ENCODE measurements at places on chromosomes 5 and 9.

GRCh38 chr9:124054582-124055227, 43.1 kb downstream of the LHX2 start:
- DNase-seq: no peak

GRCh38 chr9:38015266-38015665, 53.8 kb downstream of the SHB start:
- no peak for DNase-seq

DNA sequence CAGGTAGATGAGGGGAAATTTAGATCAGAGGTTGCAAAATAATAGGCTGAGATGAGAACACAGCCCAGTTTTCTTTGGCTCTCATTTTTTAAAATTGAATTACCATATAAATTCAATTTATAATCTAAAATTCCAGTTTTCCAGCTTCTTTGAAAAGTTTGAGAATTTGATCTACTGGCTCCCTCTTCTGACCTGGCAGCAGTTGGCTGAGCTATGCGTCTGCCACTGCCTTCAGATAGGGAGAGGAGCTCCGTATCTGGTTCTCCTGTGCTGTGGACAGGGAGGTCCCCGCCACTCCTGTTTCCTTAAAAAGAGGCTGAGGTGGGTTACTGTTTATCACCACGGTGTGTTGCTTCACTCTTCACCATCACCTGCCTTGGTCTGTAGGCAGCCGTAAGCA, 103.7 kb downstream of the ARHGAP26 start:
- no peak for DNase-seq

GRCh38 chr9:112555844-112556482, 69.3 kb downstream of the KIAA1958 start:
- DNase-seq: no peak

- DNase-seq: no peak
These were observed 4.5 kb upstream of the CDC42SE2 start for GRCh38 chr5:131259326-131259725.

DNA sequence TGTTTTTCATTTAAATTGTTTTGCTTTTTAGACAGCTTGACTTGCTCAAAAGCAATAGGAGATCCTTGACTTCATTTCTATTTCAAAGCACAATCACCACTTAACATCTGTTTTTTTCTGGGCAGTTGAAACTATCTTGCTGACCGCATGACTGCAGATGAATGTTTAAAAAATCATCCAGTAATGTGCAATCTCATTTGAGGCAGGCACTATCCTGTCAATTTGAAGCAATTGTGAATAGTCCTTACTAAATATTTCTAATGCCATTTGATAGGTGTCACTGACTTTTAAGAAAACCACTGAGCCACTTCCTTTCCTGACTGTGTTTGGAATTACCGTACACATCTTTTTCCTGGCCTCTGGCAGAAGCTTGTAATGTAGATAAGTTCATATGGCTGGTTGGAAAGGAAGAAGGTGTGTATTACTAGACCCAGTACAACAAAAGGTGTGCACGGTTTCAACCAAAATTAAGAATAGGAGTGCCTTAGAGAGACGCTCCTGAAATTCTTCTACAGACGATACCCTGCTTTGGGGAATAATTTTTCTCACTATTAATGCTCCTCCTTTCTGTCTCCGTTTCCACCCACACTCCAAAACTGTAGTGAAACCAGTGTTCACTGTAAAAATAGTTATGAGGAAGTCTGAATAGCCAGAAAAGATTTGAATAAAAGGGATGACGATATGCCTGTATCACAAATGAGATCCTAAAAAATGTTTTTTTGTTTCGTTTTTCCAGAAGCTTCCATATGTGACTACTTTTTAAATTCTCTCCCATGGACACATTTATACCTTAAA, 136.7 kb upstream of the MOCS2 start:
- no peak for DNase-seq
